ENCODE measurements at places on chromosomes 12 and 14.
A peak's percentile ranks its signal among the peaks of the same experiment; 100 is the strongest.

- DNase-seq = no peak
These were observed 9.9 kb downstream of the MAP3K12 start for GRCh38 chr12:53489242-53489864.

GRCh38 chr14:86022031-86022629, 492.2 kb downstream of the FLRT2 start:
- DNase-seq = no peak

DNA sequence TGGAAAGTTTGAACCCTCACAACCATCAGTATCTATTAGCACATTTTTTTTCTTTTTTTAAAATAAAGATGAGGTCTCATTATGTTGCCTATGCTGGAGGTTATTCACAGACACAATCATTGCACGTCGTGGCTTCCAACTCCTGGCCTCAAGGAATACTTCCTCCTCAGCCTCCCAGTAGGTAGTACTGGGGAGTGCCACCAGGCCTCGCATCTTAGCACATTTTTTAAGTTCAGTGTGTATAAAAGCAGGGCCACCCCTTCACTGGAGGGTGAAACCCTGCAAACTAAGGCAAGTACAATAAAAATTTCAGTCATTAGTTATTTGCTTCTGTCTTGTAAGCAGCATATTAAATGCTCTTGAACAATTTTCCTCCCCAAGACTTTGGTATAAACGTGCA, 114.2 kb upstream of the SINHCAF start:
- no peak for DNase-seq

DNA sequence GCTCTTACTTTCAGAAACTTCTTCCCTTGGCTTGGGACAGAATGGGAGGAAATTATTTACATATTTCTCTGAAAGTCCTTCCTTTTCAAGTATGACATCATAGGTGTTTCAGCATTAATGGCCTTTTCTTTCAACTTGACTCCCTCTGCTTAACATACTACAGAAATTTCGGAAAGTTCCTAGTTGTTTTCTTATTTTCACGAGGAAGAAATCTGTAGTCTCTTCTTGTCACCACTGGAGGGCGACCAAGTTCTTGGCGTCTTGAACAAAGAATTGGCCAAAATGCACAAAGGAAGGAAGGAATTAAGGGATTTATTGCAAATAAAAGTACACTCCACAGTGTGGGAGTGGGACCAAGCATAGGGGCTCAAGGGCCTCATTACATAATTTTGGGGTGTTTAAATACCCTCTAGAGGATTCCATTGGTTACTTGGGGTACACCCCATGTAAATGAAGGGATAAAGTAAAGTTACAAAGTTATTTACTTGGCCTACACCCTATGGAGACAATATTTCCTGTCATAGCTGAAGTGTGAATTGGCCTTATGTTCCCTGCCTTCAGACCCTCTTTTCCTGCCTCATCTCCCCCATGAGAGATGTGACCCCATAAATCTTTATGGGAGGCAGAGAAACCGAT, 70.4 kb downstream of the RPL10L start:
- no peak for DNase-seq

GRCh38 chr14:39880106-39880695, 448.0 kb upstream of the FBXO33 start:
- no peak for DNase-seq

GRCh38 chr14:47270715-47271114, 404.7 kb downstream of the MDGA2 start:
- DNase-seq = no peak

DNA sequence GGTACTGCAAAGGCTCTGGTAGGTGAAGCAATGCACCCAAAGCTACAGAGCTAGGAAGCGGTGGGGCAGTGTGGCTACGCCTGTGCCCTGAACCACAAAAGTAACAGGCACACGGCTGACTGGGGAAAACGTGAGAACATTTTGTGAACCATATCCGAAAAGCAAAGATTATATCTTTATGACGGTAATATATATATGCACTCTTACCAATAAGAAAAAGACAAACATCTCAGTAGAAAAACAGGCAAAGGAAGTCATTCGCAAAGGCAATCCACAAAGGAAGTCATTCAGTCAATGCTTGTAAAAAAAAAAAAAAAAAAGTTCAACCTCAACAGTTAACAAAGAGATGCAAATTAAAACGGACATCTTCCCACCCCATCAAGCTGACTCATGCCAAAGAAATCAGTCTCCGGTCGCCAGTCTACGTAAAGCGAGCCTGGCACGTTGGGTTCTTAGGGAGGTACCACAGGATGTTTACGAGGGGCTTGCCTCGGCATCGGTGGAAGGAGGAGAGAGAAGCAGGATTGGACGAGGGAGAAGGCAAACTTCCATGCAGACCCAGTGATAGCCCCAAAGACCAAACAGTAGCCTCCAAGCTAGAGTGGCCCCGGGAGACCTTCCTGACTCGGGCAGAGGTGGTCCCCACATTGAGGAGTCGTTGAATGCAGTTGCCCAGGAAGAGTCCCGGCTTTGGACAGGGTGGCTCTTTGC, 39.4 kb upstream of the PPP2R5C start:
- peak; percentile 76 for DNase-seq

DNA sequence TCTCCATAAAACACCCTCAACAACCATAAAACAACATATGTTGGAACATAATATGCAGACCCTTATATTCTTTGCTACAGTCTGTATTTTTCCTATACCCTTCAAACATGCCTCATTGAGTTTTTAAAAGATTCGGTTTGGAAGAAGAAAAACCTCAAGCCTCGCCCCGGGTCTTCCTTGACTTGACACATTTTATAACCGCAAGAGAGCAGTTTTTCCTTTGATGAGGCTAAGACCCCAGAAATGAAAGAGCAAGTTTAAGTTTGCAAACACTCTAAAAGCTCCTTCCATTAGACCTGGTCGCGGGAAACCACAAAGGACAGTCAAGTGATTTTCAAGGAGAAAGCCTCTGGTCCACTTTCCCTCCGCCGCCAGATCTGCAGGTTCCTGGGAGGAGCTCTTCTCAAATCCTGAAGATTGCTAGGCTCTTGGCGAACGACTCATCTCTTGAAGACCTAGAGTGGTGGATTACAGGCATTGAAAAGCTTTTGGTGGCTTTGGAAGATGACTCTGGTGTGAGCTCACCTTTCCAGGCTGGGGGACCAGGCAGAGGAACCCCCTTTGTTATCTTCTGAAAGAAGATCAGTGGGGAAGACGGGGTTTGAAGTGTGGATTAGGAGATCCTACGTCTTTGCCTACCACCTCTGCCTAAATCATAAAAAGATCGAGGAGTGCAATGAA, at the start of gene ASCL4:
ASCL4 (plus strand) TSS at position 356 of the 681 bp plus-strand sequence. CDS start 515 bp downstream, outside the sequence.
- no peak for DNase-seq

DNA sequence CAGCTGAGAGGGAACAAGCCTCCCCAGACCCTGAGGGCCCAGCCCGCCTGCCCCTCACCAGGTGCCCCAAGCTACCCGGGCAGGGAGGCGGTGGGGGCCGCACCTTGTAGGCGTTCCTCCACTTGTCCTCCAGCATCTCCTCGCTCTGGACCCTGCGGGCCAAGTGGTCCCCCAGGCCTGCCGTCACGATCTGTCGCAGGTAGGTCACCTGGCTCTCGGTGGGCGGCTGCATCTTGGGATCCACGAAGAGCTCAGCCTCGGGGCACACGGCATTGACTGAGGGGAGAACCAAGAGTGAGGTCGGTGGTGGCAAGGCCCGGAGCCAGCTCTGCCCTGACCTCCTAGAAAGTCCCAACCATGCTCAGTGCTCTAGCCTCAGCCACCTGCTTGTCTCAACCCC, 36.6 kb downstream of the DHX37 start:
- no peak for DNase-seq

- DNase-seq = no peak
These were observed 67.1 kb downstream of the MON2 start for GRCh38 chr12:62533755-62534107.

- DNase-seq = peak; percentile 42
These were observed 483 bp downstream of the POC1B start for GRCh38 chr12:89525305-89525823.

GRCh38 chr12:94269316-94269999, 121.1 kb downstream of the PLXNC1 start:
- no peak for DNase-seq

GRCh38 chr12:20274008-20274407, 94.3 kb upstream of the PDE3A start:
- DNase-seq = no peak

DNA sequence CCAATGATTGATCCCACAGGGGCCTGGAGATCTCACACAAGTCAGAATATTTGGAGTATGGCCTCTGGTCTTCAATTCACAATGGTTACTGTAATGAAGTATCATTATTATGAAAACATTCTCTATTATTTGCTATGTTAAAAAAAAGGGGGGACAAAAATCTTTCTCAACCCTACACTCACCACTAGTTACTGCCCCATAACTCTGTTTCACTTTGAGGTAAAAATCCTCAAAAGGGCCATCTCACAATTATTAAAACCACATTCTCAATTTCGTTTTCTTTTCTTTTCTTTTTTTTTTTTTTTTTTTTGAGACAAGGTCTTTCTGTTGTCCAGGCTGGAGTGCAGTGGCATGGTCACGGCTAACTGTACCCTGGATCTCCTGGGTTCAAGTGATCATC, 59.6 kb upstream of the KCNC2 start:
- DNase-seq = no peak

GRCh38 chr14:64410084-64410774, 22.1 kb downstream of the MTHFD1 start:
- DNase-seq = no peak

GRCh38 chr14:94004015-94004414, 6.9 kb downstream of the CCDC197 start:
- no peak for DNase-seq

DNA sequence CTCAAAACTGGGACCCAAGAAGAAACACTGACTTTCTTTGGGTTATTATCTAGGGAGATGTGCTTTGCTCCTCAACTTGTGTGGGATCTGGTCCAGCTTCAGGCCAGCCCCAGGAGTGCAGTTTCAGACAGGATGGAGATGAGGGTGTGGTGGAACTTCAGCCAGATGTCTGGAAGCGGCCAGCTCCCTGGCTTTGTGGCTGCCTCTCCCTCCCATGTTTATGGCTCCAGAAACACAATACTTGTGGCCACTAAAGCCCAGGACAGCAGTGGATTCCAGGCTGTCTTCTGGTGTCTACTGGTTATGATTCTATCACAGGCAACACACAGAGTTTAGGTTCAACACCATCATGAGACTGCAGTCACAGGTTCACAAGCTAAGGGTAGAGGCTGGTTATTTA, 44.2 kb upstream of the EMP1 start:
- no peak for DNase-seq

GRCh38 chr12:39595928-39596327, 23.7 kb downstream of the ABCD2 start:
- no peak for DNase-seq

- no peak for DNase-seq
These were observed 29.1 kb downstream of the AP5M1 start for GRCh38 chr14:57297852-57298251.

DNA sequence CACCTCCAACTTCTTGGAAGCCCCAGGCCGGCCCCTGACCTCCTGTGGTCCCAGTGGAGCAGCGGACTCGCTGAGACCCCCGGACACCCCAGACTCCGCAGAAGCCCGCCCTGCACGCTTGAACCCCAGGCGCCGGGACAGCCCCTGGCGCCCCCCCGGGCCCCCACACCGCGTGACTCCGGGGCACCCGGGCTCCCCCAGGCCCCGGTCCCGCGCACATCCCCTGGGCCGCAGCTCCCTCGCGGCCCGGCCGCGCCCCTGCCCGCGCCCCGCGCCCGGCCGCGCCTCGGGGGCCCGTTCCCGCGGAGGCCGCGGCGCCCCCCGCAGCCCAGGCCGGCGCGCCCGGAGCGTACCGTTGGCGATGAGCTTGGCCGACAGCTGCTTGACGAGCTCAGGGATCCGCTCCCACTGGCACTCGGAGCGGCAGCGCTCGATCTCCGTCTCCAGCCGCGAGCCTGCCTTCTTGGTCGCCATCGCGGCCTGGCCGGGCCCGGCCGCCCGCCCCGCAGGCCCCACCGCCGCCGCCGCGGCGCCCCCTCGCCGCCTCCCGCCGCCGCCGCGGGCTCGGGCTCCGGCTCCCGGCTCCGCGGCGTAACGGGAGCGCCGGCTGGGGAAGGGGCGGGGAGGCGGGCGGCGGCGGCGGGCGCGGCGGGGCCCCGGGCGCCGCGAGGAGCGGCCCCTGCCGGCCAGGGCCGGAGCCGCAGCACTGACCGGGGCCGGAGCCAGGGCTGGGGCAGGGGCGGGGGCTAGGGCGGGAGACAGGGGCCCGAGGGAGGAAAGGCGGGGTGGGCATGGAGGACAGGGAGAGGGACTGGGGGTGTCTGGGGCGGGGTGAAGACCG, at the start of gene TTC7B:
TTC7B (minus strand) TSS at position 609 of the 841 bp plus-strand sequence; CDS start at position 474, 135 bp downstream.
- DNase-seq = no peak

DNA sequence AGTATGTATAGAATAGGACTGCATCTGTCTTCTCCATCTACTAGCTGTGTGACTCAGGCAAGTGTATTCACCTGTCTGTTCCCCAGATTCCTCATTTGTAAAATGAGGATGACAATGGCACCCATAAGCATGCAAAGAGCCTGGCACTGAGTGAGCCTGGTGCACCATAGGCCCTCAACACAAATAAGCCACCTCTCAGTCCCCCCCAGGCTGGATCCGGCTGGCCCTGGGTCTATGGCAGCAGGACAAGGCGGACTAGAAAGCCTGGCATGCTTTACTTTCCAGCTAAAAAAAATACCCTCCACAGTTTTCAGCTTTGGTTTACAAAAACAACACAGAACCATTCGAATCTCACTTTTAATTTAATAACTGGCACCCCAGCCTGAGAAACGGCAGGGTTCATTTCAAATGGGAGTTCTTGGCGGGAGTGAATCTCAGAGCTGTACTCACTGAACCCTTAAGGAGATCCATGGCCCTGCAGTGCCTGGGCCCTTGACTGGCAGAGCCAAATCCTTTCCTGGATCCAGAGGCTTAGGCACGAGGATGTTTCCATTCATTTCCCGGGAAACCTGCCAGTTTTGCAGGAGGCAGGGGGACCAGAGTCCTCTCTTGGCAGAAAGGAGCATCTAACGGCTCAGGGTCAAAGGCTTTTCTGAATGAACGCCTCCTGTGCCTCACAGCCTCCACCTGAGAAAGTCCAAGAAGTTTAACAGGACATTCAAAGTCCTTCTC, 17.7 kb downstream of the SYNE3 start:
- no peak for DNase-seq

DNA sequence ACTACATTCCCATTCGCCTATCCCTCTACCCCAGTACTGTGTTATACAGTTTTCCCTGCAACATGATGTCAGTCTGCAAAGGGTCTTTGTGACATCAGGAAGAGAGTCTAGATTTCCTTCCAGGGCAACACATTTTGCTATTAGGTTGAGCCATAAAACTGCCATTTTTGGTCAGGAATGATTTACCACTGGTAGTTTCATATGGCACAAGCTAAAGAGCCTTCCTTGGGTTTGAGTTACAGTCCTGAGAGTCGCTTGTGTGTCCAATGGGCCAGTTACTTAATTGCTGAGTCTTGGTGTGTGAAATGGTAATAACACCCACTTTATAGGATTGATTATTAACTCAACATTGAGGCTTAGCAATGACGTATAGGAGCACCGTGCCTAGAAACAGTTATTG, 22.6 kb upstream of the AMIGO2 start:
- no peak for DNase-seq

- no peak for DNase-seq
These were observed 51.0 kb downstream of the FZD10 start for GRCh38 chr12:130213249-130213648.

- no peak for DNase-seq
These were observed 536 bp downstream of the VPS29 start for GRCh38 chr12:110501399-110501751.

GRCh38 chr12:16150276-16150675, 127.2 kb downstream of the SLC15A5 start:
- DNase-seq = no peak

- DNase-seq = no peak
These were observed 267.7 kb downstream of the RASSF9 start for GRCh38 chr12:85568395-85569103.

GRCh38 chr12:85308374-85308773, 28.4 kb downstream of the ALX1 start:
- DNase-seq = no peak

- no peak for DNase-seq
These were observed 2.4 kb upstream of the RNF34 start for GRCh38 chr12:121397521-121397920.
